Large intestine (tissue), 12 donors: ENCODE measurements at places on chromosomes 1 and 21. TPM values are rescaled to one million over a fixed set of nuclear protein-coding genes. Genes with fewer than 3 reads are reported as not detected.

Gene C4BPA
- 0.04 TPM for polyA plus RNA-seq

Gene MARCKSL1
- polyA plus RNA-seq, result 139 TPM

Gene PPIAL4G
- polyA plus RNA-seq, result 0.04 TPM

Gene TSSK3
- polyA plus RNA-seq, result 6.1 TPM

Gene COA6
- polyA plus RNA-seq, result 46.8 TPM

Gene LAPTM5
- 39.9 TPM for polyA plus RNA-seq

Gene S100A7
- not detected for polyA plus RNA-seq

Gene PRPF38A
- 51.0 TPM for polyA plus RNA-seq

Gene RAB25
- polyA plus RNA-seq, result 174 TPM

Gene CD84
- 1.7 TPM for polyA plus RNA-seq

Gene MIXL1
- polyA plus RNA-seq, result 0.28 TPM

Gene CTPS1
- 31.2 TPM for polyA plus RNA-seq

Gene S100A7A
- polyA plus RNA-seq, result not detected

Gene AMY2A
- not detected for polyA plus RNA-seq

Gene PDZK1
- polyA plus RNA-seq, result 62.3 TPM

Gene SELP
- polyA plus RNA-seq, result 1.8 TPM

Gene C1orf185
- polyA plus RNA-seq, result not detected

Gene KPRP
- polyA plus RNA-seq, result not detected

Gene OR2G6
- polyA plus RNA-seq, result not detected

Gene MYCL
- polyA plus RNA-seq, result 8.5 TPM

Gene KIAA1614
- 2.1 TPM for polyA plus RNA-seq

Gene TIAM1
- polyA plus RNA-seq, result 6.3 TPM

Gene MAP3K6
- polyA plus RNA-seq, result 6.5 TPM

Gene NENF
- polyA plus RNA-seq, result 43.6 TPM

Gene C1orf56
- polyA plus RNA-seq, result 7.0 TPM

Gene A3GALT2
- polyA plus RNA-seq, result 0.10 TPM

Gene FBXO44
- 33.6 TPM for polyA plus RNA-seq
